ENCODE measurements at places on chromosomes 1 and 21.

DNA sequence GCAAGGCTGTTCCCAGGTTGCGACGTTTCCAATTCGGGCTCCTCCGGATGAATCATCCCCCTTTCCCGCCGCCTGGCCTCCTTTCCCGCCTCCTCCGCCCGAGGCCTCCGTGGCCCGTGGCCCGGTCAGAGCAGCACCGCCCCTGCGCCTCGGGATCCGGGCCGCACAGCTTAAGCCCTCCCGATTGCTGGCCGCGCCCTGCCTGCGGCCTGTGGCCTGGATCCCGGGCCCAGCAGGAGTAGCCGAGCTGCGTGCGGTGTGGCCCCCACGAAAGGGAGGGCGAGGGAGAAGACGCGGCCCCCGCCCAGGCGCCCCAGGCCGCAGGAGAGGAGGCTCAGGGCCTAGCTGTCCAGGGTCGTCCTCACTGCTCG is 1.0 kb downstream of the TMEM200B start:
- DNase-seq, result peak; percentile 90

GRCh38 chr1:52365071-52365745 is 797 bp downstream of the CC2D1B start:
- peak; percentile 67 for DNase-seq

DNA sequence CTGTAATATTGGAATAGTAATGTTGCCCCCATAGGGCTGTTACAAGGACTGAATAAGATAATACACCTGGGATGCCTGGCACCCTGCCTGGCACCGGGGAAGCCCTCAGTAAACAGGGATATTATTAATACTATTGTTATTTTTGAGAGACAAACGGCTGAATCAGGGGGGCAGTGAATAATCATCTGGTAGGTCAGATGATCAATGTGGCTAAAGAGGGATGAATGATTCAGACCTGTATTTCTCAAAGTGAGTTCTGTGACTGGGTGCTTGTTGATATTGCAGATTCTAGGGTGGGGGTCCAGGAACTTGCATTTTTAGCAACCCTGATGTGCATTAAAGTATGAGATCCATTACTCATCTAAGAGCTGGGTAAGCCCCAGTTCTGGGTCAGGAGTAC is 46.2 kb upstream of the BCL10 start:
- no peak for DNase-seq

GRCh38 chr1:107414550-107414949 is 273.7 kb downstream of the NTNG1 start:
- DNase-seq, result no peak

GRCh38 chr1:85259912-85260274 is 431 bp upstream of the C1orf52 start:
- DNase-seq, result peak; percentile 76

GRCh38 chr1:6613361-6614018 is at the start of gene PHF13:
Gene PHF13 (plus strand): TSS chr1:6613731. CDS start chr1:6614067, 336 bp downstream.
- peak; percentile 99 for DNase-seq

DNA sequence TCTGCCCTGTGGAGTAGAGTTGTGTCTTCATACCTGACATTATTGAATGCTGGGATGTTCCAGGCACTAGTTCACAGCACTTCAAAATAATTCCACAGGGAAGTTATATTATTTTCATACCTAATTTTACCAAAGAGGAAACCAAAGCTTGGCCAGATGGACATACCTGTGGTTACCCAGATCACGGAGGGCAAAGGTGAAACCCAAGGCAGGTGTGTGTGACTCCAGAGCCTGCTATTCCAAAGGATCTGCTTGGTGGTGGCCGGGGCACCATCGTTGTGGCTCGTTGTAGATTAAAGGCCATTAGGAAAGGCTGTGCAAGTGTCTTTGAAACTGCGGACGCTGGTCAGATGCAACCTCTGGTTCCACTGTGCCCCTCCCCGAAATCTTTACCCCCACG is 108.6 kb downstream of the ZBTB18 start:
- DNase-seq, result no peak

- DNase-seq, result no peak
Measured at GRCh38 chr1:51463561-51463960, 55.5 kb downstream of the EPS15 start.

GRCh38 chr1:74363220-74363619 is 128.0 kb downstream of the TNNI3K start:
- DNase-seq, result no peak

- peak; percentile 45 for DNase-seq
Measured at GRCh38 chr21:37071561-37072273, 1.2 kb downstream of the PIGP start.

- DNase-seq, result no peak
Measured at GRCh38 chr1:60948486-60948885, 133.9 kb upstream of the NFIA start.

- no peak for DNase-seq
Measured at GRCh38 chr1:91727763-91728162, 158.2 kb downstream of the TGFBR3 start.

GRCh38 chr1:54481201-54481884 is 66.7 kb upstream of the ACOT11 start:
- no peak for DNase-seq

GRCh38 chr1:42035205-42035829 is 116.6 kb upstream of the HIVEP3 start:
- peak; percentile 73 for DNase-seq

DNA sequence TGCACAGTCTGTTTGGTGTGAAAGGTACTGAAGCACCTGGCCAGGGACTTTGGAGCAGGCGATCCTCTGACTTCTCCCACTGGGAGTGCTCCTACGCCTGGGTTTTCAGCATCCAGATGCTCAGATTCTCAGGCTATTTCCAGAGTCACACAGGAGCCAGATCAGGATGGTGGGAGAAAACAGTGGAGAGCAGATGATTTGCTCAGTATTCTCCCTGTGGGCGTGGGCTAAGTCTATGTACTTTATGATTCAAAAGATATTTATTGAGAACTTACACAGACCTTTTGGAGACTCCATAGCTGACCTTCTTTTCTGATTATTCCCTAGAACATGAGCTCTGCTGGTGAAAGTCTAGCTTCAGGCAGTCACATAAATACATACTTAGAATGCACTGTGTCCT is 134.6 kb downstream of the TENT5C start:
- DNase-seq, result no peak

- DNase-seq, result no peak
Measured at GRCh38 chr1:116147972-116148371, 36.8 kb downstream of the MAB21L3 start.

DNA sequence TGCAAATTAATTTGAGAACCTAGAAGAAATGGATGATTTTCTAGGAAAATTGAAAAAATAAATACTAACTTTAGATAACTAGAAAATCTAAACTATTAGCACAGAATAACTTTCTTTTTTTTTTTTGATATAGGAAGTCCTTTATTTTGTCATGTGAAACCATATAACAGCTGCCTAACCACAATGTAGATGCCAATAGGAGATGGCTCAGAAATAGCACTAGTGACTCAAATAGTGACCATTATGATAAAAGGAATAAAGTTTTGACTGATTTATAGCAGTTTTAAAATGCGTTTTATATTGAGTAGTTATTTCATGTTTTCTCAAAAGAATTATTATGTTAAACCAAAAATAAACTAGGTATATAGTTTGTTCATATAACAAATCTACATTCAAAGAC is 158.0 kb upstream of the CACYBP start:
- DNase-seq, result no peak

GRCh38 chr1:209835782-209836298 is 8.1 kb downstream of the UTP25 start:
- DNase-seq, result no peak

DNA sequence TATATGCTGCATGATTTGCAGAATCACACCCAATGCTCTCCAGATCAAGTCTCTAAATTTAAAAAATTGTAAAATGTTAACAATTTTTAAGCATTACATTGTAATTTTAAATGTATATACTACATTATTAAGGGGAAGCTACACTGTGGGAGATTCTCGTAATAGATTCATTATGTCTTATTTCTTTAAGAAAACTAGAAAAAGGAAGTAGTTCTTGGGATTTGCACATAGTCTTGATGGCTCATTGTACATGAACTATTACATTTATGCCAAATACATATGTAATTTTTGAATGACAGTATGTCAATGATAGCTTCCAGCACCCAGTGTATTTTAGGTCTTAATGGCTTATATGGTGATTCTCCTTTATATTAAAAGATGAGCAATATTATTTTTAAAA is 250.3 kb downstream of the PTPRC start:
- DNase-seq, result no peak

DNA sequence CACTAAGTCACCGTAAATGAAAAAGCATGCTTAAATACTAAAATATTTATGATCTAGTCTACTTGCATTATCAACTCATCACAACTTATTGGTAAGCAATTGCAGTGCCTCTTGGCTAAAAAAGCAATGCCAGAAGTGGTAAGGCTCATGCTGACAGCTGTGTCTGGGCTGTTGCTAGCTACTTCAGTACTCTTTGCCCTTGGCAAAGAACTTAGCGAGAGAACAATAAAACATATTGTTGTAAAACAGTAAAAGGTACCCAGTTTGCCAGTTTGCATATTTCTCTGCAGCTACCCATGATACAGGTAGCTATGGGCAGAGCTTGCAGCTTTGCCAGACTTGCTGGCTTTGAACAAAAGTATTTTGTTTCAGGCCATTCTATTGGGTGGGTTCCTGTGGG is 73.1 kb downstream of the ATP6V1G3 start:
- peak; percentile 58 for DNase-seq

DNA sequence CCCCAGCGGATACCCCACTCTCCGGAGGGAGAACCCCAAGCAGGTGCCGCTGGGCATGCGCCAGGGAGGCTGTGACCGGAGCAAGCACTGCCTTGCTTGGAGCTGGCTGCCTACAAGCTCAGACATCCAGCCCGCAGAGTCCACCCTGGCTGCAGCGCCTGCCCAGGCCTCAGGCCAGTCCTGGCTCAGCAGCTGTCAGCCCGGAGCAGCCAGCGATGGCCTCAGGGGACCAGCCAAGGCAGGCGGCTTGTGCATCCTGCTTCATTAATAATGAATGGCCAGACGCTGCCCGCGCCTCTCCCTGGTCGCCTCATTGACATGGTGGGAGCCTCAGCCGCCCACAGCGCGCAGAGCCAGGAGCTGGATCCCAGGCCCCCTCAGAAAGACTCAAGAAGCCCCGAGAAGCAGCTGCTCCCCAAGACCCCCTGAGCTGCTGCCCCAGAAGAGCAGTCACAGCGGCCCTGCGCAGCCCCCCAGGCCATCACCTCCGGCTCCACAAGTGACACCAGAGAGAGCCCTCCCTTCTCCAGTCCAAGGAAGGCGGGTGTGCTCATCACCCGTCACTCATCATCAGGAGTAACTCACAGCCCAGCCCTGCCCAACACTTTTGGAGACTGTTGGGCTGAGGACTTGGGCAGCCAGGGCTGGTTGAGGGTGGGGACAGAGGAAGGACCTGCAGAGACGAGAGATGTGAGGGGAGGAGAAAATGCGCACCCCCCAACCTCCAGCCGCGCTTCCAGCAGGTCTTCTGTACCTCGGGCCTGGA is 19.6 kb downstream of the KCNAB2 start:
- DNase-seq, result no peak

- DNase-seq, result no peak
Measured at GRCh38 chr1:14989931-14990728, 163.4 kb upstream of the TMEM51 start.

DNA sequence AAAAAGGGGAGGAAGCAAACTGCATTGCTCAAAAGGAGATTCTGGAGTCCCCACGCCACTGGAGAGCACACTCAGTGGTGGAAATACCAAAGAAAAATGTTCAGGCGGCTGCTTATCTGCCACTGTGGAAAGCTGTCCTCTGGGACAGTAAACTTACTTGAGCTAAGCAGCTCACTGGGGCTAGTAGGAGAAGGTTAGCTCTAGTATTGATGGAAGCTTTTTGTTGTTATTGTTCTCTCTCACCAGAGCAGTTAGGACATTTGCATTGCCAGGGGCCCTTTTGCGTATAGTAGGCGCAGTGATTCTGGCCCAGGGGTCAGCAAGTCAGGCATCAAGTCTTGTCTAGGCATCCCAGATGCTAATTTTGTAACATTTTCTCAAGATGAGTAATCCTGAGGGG is 15.6 kb downstream of the BACE2 start:
- DNase-seq, result no peak

DNA sequence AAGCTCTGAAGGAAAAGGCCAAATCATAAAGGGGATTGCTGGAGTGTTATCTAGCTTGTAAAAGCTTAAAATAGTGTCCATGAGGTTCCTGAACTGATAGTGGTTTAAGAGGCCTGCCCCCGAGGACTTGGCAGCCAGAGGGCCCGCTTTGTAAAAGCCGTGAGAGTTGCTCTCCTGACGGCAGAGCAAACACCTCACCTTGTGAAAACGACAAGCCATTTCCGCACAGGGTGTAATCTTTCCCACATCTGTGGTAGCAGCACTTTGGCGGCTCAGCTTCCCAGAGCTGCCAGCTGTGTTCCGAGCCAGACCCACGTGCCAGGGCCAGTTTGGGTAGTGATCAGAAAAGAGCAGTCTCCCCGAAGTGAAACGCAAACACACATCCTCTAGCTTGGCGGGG is 37.0 kb downstream of the SERBP1 start:
- no peak for DNase-seq

DNA sequence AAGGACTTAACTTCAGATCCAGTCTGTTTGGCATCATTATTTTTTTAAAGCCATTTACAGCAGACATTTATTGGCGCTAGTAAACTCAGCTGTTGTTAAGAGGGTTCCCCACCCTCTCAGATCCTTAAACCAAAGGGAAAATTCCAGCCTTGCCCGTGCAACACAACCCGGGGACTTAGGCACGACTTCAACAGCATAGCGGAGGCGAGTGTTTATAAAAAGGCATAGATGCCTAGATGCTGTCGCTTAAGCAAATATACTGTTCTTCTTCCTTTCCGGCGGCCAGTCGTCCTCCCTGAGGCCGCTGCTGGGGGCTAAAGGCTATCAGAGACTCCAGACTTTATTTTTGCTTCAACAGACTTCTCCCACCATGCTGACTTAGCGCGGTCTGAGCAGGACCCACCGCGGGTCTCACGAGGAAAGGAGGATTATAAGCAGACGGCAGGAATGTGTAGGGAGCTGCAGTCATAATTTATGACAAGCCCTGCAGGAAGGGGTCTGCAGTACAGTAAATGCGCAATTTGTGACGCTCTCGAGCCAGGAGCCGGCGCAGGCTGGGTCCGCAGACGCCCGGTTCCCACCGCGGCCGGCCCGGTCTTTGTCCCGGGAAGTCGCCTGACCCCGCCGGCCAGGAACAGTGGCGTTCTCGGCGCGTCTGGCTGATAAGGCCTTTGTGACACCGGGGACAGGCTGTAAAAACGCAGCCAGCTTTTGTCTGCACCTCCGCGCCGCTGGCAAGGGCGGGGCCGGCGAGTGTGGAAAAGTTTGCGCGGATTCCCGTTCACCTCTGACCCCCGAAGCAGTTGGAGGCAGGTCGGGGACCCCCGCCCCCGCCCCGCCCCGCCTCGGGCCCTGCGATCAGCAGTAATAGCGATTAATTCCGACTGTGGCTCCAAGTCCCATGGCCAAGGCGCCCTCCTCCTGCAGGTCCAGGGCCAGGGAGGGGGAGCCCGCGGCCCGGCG is 61.2 kb upstream of the ARHGEF16 start:
- no peak for DNase-seq

GRCh38 chr1:71778940-71779339 is 503.4 kb downstream of the NEGR1 start:
- DNase-seq, result no peak

GRCh38 chr1:99266726-99267125 is 2.4 kb downstream of the PLPPR4 start:
- no peak for DNase-seq
